ENCODE measurements at places on chromosomes 13 and 19.

DNA sequence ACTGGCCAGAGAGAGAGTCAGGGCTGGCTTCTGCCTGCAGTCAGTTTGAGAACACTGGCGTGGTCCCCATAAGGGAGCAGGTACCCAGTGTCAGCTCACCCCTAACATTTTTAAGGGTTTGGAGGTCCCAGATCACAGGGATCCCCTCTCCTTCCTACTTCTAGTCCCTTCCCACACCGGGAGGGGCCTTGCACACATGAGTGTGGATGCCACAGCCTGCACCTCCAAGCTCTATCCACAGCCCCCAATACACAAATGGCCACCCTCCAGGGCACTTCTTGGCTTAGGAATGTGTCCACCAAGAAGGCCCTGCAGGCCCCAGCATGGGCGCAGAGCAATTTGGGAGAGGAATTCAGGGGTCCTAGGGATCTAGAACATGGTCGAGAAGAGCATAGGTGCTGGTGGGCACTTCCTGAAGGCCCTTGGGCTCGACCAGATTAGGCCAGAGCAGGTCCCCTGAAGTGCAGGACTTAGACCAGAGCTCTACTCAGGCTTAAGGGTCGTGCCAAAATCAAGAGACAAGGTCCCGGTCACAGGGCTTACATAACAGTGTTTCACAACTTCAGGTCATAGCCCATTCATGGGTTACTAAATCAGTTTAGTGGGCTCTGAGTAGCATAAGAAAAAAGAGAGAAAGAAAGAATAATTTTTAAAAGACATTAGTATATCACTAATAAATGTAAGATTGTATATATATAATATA is 16.0 kb downstream of the FXYD5 start:
- DNase-seq, result no peak

DNA sequence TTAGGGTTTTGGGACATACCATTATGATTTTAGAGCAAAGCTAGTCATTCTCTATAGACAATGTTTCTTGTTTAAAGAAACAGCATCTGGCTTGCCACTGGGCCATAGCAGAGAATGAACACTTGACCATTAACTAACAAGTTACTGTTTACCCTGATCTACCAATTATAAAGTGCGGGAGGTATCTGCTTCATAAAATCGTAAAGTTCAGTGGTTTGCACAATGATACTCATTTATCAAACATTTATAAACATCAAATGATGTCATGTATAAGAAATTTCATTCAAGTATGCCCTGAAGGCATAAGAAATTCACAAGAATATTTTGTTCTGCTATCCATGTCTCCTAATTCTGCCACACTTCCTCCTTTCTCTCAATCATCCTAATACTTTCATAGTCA is 139.2 kb downstream of the PCDH20 start:
- no peak for DNase-seq

DNA sequence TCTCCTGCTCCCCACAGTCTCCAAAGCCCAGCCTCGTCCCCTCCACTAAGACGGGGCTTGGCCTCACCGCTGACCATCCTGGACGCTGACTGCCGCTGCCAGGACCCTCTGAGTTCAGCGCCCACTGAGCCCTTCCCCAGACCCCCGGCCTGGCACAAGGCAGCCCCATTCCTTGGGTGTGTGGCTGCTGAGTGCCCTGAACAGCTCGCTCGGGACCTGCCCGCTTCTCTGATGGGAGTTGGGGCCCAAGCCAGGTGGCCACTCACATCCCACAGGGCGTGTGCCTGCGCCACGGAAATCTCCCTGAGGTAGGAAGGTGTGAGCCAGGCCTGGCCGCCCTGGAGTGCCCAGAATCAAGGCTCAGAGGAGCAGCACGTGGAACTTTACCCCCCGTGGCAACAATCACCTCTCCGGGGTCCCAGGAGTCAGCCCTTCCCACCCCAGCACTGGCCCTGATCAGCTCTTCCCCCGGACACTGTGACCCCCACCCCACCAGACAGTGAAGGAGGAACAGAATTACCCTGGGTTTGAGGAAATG is 20.8 kb downstream of the C13orf46 start:
- no peak for DNase-seq

DNA sequence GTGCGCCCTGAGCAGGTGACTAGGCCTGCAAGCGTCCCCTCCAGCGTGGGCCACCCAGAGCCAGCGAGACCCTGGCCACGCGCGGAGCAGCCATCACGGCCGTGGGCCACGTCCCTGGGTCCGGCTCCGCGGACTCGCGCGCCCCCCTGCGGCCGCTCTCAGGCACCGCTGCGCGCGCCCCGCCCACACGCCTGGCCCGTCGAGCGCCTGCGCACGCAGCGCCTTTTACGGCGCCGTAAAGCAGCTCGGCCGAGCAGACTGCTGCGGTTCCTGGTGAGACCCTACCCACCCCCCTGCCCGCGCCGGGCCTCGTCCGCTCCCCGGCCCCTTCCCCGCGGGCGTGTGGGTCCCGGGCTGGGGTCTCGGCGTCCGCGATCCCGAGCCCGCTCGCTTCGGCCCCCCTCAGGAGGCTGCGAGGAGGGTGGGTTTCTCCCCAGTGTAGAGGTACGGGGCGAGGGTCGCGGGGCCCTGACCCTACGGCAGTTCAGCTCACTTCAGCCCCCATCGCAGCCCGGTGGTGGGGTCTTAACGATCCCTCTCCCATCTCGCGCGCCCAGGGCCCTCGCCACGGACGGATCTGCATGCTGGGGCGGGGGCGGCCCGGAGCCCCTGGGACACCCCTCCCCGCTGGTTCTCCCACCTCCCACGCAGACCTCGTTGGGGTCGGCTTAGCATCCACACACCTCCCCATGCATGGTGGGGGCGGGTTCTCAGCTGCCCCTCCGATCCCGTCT is at the start of gene TRAPPC5:
TRAPPC5 (plus strand) TSS at position 228 of the 734 bp plus-strand sequence. CDS start 1,421 bp downstream, outside the sequence.
- DNase-seq, result peak; percentile 68

DNA sequence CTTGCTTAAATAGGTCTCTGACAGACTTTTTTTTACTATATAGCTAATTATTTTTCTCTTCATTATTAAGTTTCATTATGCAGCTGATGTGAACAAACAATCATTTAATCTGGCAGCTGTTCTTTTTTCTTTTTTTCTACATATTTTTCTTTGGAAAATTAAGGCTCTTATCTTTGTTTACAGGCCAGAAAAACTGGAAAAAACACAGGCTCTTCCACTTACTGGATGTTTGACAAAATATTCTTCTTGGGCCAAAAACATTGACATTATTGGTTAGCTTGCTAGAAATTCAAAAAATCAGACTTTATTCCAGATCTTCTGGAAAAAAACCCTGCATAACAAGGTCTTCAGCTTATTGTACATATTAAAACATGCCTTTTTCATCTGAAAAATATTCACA is 15.7 kb downstream of the ZNF66 start:
- DNase-seq, result no peak

GRCh38 chr13:93244918-93245280 is 18.3 kb downstream of the GPC6 start:
- no peak for DNase-seq

DNA sequence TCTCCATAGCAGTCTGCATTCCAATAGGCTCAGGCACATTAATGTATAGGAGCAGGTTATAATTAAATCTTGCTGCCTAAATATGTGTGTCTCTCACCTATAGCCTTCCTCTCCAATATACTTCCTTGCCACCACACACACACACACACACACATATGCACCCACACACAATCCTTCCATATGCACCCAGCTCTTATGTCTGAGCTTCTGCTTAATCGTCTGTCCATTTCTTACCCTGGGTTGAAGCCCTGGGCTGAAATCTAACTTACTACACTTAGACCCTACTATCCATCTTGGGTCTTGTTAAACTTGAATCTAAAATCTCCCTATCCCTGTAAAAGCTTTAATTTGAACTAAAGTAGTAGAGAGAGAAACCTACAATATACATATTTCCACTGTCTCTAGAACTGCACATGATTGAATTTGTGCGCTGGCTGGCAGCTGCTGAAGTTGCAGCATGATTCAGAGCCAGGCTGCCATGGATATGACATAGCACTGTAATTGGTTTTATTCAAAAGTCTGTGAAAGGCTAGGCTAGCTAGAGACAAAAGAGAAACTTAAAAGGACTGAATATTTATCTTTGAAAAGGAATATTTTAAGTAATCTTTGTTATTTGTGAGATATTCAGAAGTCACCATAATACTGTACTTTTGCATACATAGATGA is 25.7 kb upstream of the FREM2 start:
- DNase-seq, result no peak

DNA sequence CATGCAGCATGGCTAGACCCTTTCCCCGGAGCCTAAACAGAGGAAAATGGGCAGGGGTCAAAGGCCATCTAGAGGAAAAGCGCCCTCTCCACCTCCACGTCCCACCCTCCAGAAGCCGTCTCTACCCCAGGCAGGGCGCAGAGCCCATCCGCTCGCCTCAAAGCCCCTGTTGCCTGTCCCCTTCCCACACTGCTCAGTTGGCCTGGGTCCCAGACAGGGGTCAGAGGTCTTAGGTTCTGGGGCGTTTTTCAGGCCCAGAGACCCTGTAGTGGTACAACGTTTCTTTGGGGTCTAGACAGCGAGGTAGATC is 285 bp downstream of the TMEM143 start:
- DNase-seq, result peak; percentile 4

DNA sequence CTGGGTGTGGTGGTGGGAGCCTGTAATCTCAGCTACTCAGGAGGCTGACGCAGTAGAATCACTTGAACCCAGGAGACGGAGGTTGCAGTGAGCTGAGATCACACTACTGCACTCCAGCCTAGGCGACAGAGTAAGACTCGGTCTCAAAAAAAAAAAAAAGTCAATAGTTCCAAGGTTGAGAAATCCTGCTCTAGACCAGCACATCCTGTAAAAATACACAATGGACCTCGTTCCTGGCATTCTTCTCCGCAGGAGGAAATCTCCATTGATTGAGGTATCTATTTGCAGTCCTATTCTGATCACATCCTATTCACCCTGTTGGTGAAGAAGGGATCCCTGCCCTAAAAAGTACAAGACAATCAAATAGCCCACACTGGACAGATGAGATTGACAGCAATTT is 15.2 kb downstream of the ZFP14 start:
- DNase-seq, result no peak

DNA sequence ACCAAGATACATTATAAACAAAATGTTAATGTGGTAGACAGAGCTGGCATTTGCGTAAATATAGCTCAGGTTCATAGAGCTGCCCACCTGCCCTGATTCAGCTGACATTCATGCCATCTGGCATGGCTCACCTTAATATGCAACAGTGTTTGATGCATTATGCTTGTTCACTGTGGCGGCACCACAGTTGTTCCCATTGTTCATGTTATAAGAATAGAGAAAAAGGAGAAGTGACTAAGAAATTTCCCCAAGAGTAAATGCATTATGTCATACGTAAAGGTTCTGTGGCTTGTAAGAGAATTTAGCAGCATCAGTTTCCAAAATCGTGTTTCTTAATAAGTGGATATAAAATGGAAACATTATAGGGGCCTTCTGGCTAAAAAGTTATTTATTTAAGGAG is 4.5 kb downstream of the CCNA1 start:
- DNase-seq, result no peak

DNA sequence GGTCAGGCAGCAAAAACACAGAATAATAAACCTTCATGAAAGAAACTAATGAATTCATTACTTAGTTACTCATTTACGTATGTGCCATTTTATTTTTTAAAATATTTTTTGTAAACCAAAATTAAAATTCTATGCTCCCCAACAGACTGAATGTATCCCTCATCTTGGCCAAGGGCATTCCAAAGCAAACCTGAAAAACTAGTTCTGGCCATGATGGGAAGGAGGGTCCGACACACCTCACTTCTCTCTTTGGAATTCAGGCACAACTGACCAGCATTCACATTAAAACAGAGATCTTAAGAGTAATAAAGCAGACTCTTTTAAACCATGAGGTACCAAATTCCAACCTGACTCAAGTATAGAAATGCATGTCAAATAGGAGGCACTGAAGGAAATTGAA is 1576.9 kb upstream of the SPRY2 start:
- no peak for DNase-seq

GRCh38 chr13:112056739-112057438 is 10.1 kb upstream of the SOX1 start:
- DNase-seq, result no peak

DNA sequence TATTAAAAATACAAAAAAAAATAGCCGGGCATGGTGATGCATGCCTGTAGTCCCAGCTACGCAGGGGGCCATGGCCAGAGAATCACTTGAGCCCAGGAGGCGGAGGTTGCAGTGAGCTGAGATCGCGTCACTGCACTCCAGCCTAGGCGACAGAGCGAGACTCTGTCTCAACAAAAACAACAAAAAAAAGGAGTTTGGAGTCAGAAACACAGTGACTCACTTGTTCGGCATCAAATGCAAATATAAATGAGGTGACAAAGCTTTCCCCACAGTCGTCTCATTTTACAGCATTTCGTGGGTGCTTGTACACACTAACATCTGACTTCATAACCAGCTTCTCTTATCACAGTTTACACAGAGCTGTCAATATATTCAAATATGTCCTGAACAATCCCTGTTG is 11.0 kb downstream of the ZNF665 start:
- DNase-seq, result no peak

GRCh38 chr19:52094526-52095130 is 937 bp downstream of the ZNF841 start:
- no peak for DNase-seq

DNA sequence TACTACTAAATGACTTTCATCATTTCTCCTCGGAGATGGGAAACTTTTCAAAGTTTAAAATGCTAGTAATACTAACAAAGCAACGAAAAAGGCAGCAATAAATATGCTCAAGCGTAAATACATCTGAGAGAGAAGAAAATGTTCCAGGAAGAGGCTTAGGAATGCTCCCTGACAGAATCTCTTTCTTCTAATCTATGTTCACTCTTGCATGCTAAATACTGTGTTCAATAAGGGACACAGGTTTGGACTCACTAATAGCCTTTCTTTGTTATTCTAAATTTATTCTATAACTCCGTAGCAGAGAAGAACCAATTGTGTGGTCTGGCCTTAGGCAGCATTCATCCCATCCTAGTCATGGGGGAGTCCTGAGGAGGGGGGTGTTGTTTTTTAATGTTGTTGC is 823.0 kb downstream of the PCDH9 start:
- DNase-seq, result no peak

- DNase-seq, result no peak
Observed at GRCh38 chr19:14526423-14526822, 3.0 kb upstream of the TECR start.

DNA sequence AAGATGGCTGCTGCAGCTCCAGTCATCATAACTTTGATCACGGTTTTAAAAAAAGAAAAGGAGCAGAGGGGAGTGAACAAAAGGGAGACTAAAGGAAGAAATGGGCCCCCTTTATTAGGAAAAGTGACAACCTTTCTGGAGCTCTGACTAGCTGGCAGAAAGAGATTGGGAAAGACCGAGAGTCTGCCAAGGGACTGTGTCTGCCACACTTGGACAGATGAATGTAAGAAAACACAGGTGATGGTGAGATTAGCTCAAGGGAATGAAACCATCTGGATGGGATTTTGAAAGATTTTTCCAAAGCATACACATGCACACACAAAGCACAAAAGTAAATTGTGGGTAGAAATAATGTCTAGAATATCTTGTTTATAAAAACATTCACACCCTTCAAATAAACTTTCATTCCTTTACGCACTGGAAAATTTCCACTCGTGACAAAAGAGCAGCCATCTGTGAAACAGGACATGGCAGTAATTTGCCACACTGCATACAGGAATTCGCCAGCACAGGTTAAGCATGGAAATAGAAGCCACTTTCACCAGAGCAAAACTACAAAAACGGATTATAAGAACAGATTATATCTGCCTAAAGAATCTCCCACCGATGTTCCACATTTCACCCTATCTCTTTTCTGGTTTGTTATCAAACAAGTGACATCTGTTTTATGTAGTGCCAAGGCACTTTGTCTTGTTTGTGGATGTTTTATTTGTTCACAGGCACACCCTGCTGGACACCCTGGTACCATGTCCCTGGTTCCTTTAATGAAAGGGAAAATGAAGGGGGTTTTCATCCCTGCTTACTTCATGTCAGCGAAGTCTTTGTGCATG is 819.5 kb downstream of the DIAPH3 start:
- DNase-seq, result no peak

GRCh38 chr13:59247171-59247570 is 916.6 kb downstream of the DIAPH3 start:
- DNase-seq, result no peak

Data from stimulated activated CD8-positive, alpha-beta memory T cell treated with anti-CD3 and anti-CD28 coated beads, Interleukin-7, amount 100 ng/mL, for 24 hours (primary cell).